ENCODE measurements at places on chromosomes 1 and 21.

GRCh38 chr1:86436041-86436440 is 12.1 kb downstream of the CLCA2 start:
- no peak for DNase-seq

- no peak for DNase-seq
Observed at GRCh38 chr1:178644308-178645120, 80.5 kb upstream of the RALGPS2 start.

DNA sequence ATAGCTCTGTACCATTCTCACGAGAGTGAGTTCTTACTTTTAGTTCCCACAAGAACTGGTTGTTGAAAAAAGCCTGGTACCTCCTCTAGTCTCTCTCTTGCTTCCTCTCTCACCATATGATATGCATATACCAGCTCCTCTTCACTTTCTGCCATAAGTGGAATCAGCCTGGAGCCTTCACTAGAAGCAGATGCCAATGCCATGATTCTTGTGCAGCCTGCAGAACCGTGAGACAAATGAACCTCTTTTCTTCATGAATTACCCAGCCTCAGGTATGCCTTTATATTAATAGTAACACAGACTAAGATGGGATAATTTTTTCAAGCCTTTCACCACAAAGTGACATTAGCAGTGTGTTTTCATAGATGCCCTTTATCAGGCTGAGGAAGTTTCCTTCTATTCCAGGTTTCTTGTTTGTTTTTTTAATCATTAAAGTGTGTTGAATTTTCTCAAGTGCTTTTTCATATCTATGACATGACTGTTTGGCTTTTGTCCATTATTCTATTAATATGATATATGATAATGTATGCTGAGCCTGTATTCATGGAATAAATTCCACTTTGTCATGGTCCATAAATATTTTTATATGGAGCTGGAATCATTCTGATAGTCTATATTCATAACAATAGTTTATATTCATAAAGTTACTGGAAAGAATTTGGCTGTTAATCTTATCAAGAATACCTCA is 40.7 kb upstream of the C1orf185 start:
- DNase-seq = no peak

GRCh38 chr21:26473471-26473870 is 99.6 kb downstream of the CYYR1 start:
- DNase-seq = no peak

DNA sequence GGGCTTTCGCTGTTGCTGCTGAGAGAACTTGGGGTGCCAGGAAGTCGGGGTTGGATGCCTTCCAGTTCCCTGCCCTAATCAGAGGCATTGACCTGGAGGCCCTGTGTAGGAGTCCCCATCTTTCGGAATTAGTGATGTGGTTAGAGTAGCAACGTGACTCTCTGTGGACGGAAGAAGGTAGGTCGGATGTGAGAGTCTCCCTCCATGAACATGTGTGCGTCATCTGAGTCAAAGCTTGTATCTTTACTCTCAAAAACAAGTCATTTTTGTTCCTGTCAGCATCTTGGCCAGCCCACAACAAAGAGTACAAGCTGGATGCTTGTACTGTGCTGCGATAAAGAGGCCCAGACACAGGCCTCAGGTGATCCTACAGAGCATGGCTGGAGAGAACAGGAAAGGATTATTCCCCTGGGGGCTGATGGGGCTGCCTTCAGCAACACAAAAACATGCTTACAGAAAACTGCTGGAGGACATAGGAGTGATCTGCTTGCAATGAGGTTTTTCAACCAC is 31.0 kb upstream of the IL10 start:
- no peak for DNase-seq

- DNase-seq = no peak
Observed at GRCh38 chr1:53158900-53159299, 16.5 kb upstream of the SLC1A7 start.

- no peak for DNase-seq
Observed at GRCh38 chr1:210500831-210501230, 172.1 kb downstream of the HHAT start.

- DNase-seq = no peak
Observed at GRCh38 chr1:111212634-111213335, 12.3 kb upstream of the DENND2D start.

- DNase-seq = no peak
Observed at GRCh38 chr1:33081554-33082305, 777 bp downstream of the AZIN2 start.

DNA sequence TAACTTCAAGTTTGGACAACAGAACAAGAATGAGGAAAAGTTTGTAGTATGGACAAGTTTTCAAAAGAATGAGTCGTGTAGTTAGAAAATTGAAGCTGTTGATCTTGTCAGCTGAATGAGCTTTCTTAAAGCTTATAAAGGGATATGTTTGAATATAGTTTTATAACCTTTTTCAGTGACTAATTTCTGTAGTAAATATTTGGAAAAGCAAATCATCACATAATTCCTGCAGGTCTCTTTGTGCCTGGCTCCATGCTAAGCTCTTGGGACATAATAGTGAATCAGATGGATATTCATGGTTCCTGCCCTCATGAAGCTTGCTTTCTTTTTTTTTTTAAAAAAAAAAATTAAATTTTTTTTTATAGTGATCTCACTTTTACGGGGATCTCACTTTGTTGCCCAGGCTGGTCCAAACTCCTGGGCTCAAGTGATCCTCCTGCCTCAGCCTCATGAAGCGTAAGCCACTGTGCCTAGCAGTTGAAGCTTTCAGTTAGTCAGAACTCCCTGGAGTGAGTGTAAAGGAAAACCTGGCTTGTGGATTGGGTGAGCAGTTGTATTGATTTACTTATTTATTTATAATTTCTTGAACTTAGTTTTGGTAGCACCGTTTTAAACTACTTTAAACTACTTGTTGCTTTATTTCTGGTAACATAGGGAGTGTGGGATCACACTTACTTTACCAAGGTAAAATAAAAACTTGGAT is 15.5 kb downstream of the DYRK1A start:
- no peak for DNase-seq

- DNase-seq = no peak
Observed at GRCh38 chr1:219928791-219929118, 398 bp upstream of the SLC30A10 start.

DNA sequence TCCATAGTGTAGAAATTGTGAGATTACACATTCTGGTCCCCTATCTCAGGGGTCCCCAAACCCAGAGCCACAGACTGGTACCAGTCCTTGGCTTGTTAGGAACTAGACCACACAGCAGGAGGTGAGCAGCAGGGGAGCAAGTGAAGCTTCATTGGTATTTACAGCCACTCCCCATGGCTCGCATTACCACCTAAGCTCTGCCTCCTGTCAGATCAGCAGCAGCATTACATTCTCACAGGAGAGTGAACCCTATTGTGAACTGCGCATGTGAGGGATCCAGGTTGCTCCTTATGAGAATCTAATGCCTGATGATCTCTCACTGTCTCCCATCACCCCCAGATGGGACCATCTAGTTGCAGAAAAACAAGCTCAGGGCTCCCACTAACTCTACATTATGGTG is 229.7 kb upstream of the IRF2BP2 start:
- no peak for DNase-seq

DNA sequence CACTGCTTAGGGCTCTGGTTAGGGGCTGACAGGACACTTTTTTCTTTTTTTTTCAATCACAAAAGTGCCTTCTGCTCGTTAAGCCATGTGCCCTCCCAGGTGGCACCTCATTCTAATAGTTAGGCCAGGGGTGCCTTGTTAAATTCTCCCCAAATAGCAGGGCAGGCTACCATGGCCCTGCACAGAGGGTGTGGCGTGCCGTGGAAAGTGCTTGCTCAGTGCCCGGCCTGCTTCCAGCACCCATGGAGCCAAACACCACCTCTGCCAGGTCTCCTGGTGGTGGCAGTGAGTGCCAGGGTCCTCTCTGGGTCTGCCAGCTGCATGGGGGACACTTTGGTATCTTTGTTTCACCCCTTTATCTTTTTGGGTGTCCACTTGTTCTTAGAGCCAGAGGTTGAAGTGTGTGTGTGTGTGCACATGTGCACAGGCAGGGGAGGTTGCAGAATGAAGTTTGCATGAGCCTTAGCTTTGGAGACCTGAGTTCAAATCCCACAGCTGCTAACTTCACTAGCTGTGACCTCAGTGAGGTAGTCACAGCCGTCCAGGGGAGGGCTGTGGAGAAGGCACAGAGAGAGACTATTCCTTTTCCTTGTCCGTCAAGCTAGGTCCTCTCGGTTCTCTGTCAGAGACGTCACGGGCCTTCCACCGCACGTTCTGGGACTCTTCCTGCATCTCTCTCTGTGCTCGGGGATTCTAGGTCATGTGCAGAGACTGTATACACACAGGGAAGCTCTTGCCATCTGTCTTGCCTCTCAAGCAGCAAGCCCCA is 39.9 kb upstream of the CSF3R start:
- DNase-seq = no peak

DNA sequence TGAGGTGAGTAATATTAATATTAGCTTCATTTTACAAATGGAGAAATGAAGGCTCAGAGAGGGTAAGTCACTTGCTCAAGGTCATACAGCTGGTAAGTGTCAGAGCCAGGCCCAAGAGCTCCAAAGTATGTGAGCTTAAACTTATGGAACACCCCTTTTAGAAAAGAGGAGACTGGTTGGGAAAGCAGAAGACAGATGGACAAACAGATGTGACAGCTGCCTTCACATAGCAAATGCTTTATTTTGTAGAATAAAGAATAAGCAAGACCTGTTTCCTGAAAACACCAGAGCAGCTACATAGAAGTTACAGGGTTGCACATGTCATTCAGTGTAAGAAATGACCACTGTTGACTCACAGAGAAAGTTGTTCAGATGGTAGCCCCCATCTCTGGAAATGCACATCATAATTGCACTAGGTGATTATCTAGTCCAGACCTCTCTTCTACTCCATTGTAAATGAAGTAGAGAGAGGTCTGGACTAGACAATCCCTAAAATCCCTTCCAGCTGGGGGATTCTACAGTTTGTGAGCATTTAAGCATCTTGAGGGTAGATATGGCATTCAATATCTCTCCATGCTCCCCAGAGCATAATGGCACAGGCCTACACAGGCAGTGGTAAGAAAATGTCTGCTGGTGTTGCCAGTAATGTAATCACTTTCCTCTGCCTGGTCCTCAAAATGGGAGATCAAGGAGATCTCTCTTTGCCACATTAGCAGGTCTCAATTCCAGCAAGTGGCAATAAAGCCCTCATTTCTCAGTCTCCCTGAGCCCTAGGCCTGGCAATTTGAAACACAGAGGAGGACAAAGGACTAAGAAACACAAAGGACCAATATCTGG is 188.2 kb upstream of the FGGY start:
- no peak for DNase-seq

GRCh38 chr21:34890724-34891612 is 158.1 kb downstream of the RUNX1 start:
- DNase-seq = no peak

- no peak for DNase-seq
Observed at GRCh38 chr1:11053758-11054137, 6.1 kb downstream of the SRM start.

DNA sequence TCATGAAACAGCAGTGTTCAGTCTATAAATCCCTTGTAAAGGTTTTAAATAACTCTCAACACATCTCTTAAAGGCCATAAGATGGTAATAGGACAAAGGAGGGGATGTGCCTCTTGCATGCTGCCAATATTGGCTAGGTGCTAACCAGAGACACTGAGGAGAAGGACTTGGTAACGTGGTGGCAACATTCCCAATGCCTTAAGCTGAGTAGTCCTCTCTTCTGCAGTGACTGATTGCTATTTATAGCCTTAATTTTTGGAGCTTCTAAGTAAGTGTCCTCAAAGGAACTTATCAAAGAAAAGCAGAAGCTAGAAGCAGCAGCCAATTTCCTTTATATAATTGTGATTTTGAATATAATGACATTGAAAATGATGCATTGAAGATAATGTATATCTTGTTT is 63.0 kb downstream of the DPT start:
- no peak for DNase-seq

DNA sequence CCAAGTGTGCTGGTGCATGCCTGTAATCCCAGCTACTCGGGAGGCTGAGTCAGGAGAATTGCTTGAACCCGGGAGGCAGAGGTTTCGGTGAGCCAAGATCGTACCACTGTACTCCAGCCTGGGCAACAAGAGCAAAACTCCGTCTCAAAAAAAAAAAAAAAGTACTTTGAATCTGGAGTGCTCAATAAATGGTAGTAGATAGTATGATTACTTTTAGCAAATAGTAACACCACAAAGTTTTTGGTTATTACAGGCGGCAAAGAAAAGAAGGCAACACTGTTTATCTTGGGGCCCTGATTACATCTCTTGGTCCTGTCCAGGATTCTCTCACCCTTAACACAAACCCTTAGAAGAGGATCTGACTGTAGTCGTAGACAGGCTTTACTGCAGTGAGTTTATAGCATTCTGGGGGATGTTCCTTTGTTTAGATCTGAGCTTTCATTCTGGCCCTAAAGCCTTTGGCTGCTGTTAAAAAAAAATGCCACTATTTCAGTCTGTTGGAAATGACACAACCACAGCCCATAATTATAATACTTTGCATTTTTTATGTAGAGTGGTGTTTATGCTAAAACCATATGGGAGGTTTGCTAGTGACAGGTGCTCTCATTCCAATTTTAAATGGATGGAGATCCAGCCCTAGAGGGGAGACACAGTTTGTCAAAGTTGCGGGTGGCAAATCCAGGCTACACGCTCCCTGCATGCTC is 79.7 kb upstream of the SLC2A1 start:
- DNase-seq = no peak

- DNase-seq = no peak
Observed at GRCh38 chr1:66984491-66984890, 59.7 kb downstream of the MIER1 start.

GRCh38 chr1:45522324-45523104 is 830 bp upstream of the PRDX1 start:
- DNase-seq = no peak

- no peak for DNase-seq
Observed at GRCh38 chr1:232462213-232462612, 167.7 kb downstream of the SIPA1L2 start.
